Upper lobe of left lung (tissue), 6 donors: ENCODE measurements at places on chromosomes 4 and X.

DNA sequence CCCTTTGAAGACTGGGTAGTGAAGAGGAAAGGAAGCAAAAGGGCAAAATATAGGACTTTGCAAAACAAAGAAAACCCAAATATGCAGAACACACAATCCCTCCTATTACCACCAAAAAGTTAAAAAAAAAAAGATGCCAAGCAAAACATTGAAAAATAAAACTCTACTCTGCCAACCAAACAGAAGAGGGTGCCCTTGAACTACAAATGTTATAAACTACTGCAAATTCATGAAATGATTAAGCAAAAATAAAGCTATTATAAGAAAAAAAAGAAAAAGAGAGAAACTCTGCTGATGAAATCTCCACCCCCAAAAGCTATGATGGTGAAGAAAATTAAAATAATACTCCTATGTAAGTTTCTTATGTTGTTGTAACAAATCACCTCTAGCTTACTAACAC, 168.5 kb upstream of the STK26 start:
- DNase-seq: no peak

GRCh38 chr4:42953321-42953720, 60.8 kb downstream of the GRXCR1 start:
- DNase-seq: no peak

- no peak for DNase-seq
Observed at GRCh38 chr4:99219072-99219471, at the start of gene ADH6. Gene ADH6 (minus strand): TSS chr4:99219246. CDS start chr4:99219152, 94 bp downstream.

DNA sequence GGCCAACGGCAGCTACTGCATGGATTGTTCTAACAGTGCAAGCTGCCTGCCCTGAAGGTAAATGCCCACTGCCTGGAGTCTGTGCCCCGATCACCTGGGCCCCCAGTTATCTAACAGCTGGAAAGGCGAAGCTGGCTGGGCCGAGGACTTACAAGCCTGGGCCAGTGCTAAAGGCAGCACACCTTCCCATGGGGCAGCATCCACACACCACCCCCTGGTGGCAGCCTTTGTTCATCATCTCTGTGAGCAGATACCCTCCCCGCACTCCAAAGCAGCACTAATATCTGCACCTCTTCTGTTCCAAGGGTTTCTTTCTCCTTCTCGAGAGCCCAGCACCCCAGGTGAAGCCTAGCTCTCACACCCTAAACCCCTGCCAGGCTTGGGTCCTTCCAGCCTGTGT, 7.6 kb downstream of the SLC2A9 start:
- no peak for DNase-seq

DNA sequence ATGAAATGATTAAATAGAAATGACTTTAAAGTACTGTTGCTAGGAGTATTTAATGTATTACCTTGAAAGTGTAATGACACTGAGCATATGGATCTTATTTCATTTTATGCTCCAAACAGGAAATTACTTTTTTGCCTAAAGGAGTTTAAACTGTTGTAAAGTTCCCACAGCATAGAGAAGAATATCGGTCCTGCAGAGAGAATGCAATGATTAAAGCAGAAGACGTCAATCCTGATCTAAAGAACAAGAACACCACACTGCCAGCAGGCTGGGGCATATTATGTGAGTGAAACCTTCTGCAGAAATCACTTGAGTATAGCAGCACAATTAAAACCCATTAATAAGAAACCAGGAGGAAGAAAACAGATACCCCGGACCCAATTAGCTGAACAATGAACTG, 72.8 kb upstream of the CAMK2D start:
- no peak for DNase-seq

DNA sequence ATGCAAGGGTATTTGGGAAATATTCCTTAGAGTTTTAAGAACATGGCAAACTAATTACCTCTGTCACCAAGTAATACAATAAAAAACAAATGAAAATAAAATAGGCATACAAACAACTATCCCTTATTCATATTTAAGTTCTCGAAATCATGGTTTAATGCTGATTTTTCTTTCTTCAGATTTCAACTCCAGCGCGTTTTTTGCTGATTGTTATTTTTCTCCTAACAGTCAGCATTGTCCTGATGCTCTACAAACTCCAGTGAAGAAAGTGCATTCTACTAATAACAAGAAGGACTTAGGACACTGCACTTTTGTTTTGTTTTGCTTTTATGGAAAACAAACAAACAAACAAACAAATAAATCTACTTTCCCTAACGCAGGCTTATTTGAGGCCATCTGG, 282.4 kb downstream of the FSTL5 start:
- DNase-seq: no peak

DNA sequence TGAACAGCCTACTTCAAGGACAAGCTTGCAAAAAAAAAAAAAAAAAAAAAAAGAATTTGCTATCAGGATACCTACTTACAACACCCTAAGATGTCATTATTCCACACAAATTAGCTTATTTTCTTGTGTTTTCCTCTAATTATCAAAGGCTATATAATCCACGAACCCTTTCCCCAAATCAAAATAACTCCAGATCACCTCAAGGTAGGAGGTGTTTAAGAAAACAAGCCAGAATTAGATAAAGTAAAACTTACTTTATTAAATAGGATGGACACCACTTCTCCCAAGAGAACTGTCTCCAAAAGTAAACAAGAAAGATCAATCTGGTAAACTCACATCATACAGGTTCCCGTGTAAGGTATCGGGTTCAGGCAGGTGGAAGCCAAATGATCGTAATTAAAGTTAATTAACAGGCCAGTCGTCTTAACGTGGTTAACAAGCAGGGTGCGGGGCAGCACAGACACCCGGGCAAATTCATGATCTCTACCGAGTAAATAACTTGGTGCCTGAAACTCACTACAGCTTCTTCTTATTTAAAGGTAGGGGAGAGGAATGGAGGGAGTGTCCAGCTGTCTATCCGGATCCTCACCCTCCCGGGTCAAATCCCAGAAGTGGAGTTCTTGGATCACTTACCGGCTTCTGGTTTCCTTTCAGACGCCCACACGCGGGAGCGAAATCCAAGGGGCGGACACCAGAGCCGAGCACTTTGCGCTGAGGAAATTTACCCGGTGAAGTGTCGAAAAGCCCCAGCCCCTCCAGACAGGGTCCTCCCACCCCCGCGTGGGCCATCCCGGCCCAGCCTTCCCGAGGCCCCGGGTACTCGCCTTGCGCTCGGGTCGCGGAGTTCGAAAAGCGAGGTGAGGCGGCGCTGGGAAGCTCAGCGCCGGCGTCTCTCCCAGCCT, 708 bp downstream of the ARAP2 start:
- DNase-seq: peak; percentile 69

GRCh38 chrX:46627711-46628419, 54.3 kb downstream of the CHST7 start:
- no peak for DNase-seq

DNA sequence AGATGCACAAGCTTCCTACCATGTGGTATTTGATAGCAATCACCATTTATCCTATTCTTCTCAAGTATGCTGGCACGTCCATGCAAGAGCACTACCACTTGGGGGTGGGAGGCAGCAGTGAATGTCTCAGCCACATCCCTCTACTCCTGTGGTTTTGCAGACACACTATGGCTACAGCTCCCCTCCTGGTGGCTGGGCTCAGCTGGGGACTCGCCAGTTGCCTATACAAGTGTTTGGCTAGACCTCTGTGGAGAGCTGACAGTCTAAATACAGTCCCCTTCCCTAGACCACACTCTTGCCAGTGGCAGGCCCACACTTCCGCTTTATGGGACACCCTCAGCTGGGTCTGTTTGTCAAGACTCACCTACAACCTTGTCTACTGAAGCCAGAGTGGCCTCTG, 53.2 kb downstream of the ADGRA3 start:
- DNase-seq: no peak

GRCh38 chr4:83810428-83810827, 274.5 kb downstream of the GPAT3 start:
- DNase-seq: no peak

DNA sequence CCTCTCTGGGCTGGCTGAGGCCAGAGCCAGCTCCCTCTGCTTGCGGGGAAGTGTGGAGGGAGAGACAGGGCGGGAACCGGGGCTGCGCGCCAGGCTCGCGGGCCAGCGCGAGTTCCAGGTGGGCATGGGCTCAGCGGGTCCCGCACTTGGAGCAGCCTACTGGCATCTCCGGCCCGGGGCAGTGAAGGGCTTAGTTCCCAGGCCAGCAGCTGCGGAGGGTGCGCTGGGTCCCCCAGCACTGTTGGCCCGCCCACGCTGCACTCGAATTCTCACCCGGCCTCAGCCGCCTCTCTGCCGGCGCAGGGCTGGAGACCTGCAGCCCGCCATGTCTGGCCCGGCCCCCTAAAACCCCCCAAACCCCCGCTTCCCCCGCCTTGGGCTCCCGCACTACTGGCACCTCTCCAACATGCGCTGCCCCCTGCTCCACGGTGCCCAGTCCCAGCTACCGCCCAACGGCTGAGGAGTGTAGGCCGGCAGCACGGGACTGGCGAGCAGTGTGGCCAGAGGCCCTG, 33.8 kb upstream of the FAT4 start:
- DNase-seq: no peak

DNA sequence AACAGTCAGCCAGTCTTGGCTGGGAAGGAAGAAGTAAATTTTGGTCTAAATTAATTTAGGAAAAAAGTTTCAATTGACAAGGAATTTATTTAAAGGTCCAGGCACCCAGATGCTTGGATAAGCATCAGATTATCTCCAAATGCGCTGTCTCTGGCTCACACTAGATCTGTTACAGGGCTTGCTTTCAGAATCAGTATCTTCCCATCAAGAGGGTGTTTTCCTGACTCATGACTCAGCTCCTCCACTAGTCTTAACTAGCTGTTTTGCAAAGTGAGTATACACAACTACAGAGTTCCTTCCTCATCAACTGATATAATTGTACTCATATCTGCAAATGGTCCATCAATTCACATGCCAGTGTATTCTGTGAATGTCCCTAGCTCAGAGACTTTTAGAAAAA, 482.1 kb upstream of the CPEB2 start:
- no peak for DNase-seq

DNA sequence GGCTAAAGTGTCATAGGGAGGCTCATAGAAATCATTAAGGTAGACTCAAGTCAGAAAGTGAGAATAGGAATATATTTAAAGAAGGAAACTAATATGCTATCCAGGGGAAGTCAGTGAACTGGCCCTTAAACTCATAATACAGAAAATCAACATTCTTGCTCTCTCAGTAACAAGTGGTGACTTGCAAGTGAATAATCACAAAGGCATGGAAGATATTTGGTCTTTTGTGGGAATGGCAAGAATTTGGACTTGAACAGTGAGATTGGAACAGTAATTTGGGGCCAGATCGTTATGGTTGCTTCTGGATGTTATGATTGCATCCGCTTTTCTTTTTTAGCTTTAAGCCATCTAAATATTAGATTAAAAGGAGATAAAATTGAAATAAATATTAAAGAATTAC, 103.8 kb downstream of the TBC1D19 start:
- DNase-seq: no peak
